ENCODE measurements at places on chromosomes 1 and 21.

GRCh38 chr1:78683079-78683478, 33.4 kb downstream of the IFI44 start:
- DNase-seq: no peak

DNA sequence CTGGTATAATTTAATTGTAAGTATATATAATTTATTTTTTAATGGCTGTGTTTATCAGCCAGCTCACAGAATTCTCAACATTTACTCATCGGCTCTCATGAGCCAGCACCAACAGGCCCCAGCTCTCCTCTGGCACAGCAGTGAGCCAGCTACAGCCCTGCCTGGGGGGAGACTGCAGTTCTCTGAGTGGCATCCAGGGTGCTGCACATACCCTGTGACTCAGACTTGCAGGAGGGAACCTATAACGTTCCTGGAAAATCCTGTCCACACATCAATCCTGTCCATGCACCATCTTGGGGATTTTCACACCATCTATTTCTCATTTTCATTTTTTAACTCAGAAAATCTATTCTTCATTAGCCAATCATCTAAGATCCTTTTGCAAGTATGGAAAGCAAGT, 36.5 kb downstream of the FHAD1 start:
- no peak for DNase-seq

DNA sequence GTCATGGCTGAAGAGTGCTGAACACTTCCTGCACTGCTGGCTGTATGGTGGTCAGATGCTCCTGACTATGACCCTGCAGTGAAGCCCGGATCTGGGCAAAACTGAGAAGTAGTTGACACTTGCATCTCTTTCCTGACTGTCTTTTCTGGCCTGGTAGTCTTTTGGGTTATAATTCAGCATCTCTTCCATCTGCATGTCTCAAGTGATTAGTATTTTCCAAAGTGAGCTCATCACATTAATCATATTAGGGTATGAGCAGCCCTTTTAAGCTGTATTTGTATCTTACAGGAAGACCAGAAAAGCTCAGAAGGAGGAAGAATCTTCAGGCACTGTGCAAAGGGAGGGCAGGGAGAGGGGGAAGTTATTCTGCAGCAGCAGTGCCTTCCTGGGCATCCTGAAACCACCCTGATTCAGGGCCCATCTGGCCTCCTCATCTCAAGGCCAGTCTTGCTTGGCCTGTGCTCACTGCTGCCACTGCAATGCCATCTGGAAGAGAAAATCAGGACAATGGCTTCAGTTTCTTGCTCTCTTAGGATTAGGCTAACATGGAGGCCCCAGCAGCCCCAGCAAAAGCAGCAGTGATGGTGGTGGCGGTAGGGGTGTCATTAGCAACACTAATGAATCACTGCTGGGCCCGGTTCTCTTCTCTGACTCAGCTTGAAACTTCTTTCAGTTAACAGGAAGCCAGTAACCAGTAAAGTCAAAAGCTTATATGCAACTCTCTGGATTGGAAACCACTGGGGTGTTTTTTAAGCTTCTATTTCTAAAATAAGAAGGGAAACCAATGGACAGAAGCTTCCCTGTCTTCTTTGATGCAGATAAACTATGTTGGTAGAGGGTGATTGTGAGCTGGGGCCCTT, 63.3 kb upstream of the WDR26 start:
- DNase-seq: peak; percentile 92

DNA sequence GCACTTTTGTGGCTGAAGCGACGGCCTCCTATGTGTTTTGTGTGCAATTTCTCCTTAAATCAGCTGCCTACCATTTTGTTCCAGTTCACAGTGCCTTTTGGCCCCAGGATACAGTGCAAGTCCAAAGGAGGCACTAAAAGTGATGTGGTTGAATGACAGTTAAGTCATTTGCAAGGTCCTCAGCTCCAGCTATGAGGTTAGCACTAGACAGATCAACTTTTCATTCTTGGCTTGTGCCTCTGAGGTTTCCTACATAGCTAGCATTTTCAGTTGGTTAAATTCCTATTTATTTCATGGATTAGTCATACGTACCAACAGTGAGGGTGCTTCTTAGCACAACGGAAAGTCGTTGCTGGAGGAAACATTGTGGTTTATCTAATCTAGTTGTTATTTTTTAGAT, 59.3 kb upstream of the NTPCR start:
- DNase-seq: peak; percentile 60

DNA sequence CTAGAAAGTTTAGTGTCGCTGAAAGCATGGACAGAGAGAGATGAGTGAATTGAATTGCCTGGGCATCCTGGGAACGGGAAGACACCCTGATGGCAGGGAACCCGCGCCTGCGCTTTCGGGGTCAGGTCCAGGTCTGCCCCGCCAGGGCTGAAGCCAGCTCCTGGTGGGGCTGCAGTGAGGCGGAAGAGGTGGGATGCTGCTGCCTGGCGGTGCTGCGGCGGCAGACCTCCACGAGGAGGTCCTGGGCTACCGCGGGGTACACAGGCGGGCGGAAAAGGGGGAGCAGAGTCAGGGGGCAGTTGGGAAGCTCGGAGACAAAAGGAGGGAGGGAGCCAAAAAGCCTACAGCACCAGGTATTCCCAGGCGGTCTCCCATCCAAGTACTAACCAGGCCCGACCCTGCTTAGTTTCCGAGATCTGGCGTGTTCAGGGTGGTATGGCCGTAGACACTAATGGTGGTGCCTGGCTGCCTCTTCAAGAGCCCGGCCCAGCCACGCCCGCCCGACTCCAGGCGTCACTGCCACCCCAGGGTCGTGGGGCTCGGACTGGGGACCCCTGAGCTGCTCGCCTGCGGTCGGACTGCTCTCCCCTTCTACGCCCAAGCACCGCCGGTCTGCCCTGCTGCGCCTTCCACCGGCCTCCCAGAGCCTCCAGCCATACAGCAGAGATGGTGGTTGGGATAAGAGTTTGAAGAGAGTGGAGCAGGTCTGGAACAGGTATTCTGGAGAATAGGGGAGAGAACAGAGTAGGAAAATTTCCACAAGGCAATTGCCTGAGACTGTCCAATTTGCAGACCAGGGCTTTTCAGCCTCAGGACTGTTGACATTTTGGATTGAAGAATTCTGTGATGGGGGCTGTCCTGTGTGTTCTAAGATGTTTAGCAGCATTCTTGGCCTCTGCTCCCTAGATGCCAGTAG, 46.1 kb downstream of the MDM4 start:
- DNase-seq: no peak

DNA sequence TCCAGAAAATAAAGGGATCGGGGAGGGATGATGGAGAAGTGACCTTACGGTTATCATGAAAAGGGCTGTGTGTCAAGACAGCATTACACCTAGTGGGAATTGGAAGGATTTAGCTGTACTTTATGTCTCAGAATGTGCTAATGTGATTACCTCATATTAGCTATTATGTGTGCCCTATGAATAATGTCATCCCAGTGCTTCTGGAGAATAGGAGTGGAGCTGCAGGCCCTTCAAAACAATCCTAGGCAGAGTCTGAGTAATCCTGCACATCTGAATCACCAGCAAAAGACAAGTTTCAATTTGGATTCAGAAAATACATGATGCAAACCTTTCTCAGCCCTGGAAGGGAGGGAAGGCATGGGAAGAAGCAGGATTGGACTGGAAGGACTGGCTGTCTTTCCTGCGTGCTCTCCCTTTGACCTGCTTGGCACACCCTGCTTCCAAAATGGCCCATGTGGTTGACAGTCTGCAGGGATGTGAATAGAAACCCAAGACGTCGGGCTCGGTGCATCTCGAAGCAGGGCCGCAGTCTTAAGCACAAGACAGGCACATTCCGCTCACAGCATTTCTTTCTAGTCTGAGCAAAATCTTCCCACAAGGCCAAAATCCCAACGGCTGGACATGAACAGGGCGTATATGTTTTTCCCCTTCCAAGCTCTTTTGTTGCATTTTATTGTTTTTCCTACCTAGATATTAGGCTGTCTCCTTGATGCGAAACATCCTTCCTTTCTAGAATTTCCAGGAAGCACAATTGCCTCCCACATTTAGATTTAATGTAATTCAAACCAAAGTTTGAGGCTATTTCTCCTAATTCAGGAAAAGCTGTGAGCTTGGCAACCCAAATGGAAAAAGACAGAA, 54.3 kb upstream of the TARBP1 start:
- DNase-seq: peak; percentile 99

DNA sequence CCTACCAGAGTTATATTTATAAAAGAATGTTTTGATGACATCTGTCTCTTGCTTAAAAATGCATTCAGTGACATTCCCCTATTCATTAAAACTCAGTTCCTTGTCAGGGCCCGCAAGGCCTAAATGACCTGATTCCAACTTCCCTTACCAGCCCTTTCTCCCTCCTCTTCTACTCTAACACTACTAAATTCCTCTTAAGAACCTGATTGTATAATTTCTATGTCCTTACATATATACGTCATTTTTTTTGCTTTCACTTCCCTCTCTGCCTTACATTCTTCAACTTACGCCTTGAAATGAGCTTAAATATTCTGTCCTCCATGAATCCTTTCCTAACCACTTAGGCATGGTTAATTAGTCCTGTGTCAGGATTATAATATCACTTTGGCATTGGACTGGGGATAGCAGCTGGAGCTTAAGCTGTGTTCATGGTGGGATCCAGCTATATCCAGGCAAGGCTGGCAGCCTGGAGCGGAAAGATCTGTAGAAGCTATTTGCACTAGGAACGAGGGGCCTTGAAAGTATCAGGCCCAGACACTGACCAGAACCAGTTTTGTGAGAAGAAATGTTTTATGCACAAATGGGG, 360.2 kb upstream of the PTBP2 start:
- DNase-seq: no peak

- peak; percentile 22 for DNase-seq
Measured at GRCh38 chr1:26225033-26225831, 8.8 kb upstream of the CEP85 start.

DNA sequence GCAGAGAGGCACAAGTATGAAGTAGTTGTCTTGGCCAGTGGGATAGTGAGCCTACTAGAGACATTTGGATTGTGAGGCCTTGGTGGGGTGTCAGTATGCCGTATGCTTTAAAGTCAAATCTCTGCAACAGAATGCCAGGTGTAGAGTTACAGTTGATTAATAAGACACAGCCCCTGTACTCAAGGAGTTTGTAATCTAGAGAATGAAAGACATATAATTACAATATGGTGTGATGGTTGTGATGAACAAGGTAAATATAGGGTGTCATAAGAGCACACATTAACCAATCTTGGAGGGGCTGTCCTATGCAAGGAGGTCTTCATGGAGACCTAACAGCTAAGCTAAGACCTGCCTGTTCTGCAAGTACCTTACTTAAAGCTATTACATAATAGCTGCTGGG, 113.1 kb downstream of the ATF6 start:
- DNase-seq: no peak

- no peak for DNase-seq
Measured at GRCh38 chr21:33861125-33861524, 54.5 kb downstream of the ATP5PO start.

DNA sequence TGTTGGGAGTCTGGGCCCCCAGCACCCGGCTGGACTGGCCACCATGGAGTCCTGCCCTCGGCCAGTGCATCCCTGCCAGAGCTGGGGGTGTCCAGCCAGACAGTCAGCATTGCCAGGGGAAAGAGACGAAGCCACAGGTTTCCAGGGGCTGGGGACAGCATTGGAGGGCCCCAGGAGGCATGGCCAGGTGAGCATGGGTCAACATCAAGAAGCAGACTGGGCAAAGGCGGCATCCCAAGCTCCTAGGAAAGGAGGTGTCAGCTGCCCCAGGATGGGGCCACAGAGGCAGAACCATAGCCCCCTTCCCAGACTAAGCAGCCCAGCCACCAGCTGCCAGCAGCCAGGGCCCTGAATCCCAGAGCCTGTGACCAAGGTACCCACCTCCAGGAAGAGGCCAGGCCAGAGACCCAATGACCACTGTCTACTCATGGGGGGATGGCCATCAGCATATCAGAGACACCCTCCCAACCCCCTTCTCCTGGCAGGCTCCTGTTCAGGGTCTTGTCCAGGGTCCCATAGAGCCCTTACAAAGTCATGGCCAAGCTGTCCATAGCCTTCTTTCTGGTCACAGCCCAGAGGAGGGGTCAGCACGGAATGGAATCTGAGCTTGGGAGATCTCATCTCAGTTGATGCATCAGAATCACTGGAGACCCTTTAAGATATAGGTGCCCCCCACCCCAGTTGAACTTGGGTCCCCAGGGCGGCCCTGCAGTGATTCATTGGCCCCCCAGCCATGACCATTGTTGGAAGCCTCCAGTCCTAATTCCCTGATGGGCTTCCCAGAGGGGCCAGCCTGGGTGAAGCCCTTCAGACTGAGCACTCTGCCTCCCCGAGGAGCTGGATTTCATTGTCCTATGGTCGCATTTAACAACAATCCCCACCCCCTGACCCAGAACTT, 32.5 kb downstream of the WNT3A start:
- no peak for DNase-seq

DNA sequence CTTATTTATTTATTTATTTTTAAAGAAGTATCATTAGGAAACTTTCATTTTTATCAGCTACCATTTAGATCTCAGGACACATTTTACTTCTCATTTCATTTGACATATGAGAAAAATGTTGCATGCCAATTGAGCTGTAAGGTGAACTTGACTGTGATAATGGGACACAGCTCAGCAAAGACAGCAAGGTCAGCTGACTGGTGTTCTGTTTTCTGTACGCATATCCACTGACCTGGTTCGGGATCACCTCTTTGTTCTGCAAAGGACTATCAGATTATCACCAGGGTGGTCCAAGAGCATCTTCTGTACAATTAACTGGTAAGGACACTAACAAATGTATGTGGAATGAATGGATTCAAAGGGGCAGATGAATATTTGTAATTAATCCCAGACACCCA, 51.9 kb downstream of the TEX35 start:
- DNase-seq: no peak

DNA sequence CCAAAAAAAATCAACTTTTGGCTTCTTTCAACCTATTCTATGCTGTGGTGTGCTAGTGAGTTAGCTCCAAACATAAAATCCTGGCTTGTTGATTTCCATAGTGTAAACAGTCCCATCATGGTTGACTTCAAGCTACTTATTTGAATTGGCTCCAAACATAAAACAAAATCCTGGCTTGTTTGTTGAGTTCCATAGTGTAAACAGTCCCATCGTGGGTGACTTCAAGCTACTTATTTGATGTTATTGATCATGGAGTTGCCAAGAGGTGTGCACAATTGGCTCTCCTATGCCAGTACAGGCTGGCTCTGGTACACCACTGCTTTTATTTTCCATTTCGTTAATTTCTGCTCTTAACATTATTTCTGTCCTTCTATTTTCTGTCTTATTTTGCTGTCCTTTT, 1.8 kb upstream of the COA6 start:
- DNase-seq: no peak
